NCI-H748 treated with DMSO at 0.1 percent for 48 hours (cell line): ENCODE measurements at places on chromosomes 3 and 15.

DNA sequence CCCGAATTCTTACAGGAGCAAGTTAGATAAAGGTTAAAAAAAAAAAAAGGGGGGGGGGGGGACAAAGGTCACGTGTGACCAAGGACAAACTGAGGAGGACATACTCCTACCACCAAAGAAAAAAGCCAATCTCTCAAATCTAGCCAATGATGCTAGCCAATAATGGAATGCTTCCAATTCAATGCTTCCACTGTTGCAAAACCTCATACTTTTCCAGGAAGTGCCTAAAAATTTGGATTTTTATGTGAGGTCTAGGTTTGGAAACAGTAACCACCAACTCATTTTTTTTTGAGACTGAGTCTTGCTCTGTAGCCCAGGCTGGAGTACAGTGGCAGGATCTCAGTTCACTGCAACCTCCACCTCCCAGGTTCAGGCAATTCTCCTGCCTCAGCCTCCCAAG lies 11.4 kb downstream of the MSL2 start:
- no peak for DNase-seq

- DNase-seq = no peak
Measured at GRCh38 chr15:55789066-55789660, 46.2 kb upstream of the PRTG start.

- DNase-seq = no peak
Measured at GRCh38 chr3:124316034-124316287, 324.0 kb upstream of the ROPN1 start.

DNA sequence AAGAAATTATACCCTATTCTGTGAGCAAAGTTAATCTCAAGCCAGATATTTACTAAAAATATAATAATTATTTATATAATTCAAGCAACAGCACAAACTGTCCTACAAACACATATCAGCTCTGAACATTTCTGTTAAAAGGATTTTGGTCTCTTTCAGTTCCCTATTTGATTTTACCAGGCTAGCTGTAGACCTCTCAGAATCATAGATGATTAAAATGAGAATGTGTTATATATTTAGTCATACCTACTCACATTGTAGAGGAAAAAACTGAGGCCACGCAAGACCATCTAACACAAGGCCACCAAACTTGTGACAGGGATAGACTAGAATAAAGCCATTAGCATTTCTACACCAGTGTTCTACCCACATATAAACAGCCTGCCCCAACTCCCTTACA lies 28.5 kb downstream of the ACKR4 start:
- DNase-seq = no peak

- no peak for DNase-seq
Measured at GRCh38 chr3:159861369-159861987, 127.2 kb upstream of the IL12A start.

DNA sequence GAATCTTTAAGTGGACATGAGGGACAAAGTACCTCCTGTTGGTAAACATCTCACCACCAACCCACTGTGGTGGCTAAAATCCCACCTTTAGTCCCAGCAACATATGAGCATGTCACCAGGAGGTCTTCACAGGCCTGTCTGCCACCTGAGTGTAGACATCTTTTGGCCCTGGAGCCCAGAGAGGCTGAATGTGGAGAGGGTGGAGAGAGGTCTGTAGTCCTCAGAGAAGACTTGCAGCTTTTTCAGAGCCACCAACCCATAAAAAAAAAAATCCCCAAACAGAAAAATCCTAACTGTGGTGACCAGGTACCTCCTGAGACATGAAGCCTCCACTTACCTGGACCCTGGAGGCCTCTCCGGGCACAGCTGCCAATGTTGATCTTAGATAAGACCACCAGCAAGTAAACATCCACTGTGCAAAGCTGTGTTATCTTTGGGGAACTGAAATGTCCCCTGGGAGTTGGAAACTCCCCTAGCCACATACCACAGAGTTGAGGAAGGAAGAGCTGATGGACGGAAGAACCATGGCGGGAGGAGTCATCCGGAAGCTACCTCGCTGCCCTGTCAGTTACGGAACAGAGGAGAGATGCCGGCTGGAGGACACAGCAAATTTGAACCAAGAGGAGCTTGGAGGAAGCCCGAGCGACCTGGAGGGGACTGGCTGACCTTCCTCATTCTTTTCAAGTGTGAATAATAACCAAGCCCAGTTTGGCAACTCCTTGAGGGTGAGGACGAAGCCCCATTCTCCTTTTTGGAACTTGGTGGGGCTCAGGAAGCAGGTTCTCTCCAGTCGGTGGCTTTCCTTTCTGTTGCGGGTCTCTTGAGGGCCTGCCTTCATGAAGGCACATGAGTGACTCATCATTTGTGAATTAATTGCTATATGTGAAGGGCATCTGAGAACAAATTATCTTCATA lies at the start of gene GHRL:
GHRL (minus strand) TSS at position 443 of the 915 bp plus-strand sequence. CDS start 2,767 bp downstream, outside the sequence.
- no peak for DNase-seq

- DNase-seq = no peak
Measured at GRCh38 chr15:41799488-41799805, 25.2 kb downstream of the MAPKBP1 start.

GRCh38 chr3:114718071-114718897 lies 424.5 kb downstream of the TIGIT start:
- DNase-seq = no peak

- no peak for DNase-seq
Measured at GRCh38 chr3:81886081-81886480, 124.6 kb upstream of the GBE1 start.

- no peak for DNase-seq
Measured at GRCh38 chr3:46873521-46873920, 4.0 kb upstream of the PTH1R start.

GRCh38 chr3:135014566-135014965 lies 219.5 kb downstream of the EPHB1 start:
- DNase-seq = no peak

DNA sequence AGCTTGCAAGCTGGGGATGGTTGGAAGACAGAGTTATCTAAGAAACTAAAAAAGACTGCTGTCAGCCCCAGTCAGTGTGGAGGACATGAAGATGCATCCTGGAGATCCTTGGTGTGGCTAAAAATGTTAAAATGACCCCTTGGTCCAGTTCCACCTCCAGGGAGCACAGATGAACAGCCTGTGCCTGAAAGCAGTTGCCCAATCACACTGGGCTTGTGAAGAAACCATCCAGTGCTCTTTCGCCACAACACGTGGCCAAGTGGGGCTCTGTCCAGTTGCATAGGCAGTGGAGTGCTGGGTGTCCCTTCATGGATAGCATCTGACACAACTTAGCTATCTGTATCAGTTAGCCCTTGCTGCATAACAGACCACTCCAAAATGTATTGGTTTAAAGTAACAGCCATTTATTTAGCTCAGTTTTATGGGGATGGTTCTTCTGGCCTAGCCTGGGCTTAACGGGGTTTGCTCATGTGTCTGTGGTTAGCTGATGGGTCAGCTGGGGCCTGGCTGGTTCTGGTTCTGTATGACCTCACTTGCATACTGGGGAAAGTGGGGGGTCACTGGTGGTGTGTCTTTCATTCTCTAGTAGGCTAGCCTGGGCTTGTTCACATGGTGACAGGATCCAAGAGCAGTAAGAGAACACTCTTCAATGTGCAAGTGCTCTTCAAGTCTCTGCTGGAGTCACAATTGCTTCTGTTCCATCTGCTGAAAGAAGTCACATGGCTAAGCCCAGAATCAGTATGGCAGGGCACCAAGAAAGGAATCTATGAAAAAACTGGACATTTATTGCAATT lies 226.2 kb downstream of the PDCD6IP start:
- DNase-seq = no peak

DNA sequence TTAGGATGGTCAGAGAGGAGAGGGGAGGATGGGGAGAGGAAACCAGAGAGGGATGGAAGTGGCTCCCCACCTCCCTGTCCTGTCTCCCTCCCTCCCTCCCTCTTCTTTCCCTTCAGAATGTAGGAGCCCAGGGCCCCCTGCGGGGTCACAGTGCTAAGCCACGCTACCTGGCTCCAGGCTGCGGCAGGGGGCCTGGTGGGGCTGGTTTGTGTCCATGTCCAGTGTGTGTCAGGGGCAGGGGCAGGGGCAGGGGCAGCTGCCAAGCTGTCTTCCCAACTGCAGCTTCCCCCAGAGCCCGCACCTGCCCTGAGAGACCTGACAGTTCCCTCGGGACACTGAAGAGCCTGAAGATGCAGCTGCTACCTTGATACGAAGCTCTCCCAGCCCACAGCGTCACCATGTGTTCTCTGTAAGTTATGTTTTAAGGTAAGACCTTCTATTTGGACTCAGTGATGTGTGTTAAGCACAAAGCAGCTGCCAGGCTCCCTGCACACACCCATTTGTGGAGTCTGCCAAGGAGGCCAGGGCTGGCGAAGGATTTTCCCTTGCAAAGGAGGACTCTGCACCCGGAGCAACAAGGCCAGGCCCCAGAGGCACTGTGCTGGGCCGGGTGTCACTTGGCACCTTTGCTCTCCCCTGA lies 121.8 kb upstream of the SMAD3 start:
- no peak for DNase-seq

DNA sequence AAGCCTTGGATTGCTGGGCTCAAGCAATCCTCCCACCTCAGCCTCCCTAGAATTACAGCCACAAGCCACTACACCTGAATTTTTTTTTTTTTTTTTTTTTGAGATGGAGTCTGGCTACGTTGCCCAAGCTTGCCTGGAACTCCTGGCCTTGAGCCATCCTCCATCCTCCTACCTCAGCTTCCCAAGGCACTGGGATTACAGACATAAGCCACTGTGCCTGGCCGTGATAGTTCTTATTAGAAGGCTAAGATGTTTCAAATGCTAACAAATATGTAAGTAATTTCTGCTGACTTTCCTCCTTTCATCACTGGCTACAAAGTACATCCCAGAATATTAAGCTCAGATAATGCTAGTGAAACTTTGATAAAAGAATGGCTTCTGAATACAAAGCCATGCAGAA lies 5.7 kb upstream of the SETMAR start:
- DNase-seq = no peak

DNA sequence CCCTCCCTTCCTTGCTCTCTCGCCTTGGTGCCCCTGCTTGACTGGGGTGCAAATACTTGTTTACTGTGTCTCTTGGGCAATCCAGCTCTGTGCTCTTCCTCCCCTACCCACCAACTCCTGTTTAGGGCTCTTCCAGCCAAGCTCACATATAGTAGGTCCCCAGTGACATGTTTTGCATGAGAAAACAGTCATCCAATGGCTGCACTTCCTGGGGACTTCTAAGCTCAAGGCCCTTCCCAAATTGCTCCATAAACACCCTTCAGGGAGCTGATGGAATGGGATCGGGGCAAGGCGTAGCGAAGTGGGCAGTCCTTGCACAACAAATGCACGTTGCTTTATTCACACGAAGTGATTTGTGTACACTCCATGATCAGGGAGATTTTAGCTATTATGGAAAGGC lies 9.4 kb upstream of the COPG1 start:
- DNase-seq = no peak

DNA sequence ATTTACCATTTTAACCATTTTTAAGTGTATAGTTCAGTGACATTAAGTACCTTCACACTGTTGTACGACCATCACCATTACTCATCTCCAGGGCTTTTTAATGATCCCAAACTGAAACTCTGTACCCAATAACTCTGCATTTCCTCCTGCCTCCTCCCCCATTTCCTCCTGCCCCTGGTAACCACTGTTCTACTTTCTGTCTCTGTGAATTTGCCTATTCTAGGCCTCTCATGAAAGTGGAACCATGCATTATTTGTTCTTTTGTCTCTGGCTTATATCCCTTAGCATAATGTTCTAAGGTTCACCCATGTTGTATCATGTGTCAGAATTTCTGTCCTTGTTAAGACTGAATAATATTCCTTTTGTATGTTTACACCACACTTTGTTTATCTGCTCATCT lies 154.2 kb downstream of the MECOM start:
- DNase-seq = no peak

GRCh38 chr3:114552527-114552812 lies 258.6 kb downstream of the TIGIT start:
- DNase-seq = no peak
